ENCODE measurements at places on chromosomes 4 and X.
A peak's percentile ranks its signal among the peaks of the same experiment; 100 is the strongest.

DNA sequence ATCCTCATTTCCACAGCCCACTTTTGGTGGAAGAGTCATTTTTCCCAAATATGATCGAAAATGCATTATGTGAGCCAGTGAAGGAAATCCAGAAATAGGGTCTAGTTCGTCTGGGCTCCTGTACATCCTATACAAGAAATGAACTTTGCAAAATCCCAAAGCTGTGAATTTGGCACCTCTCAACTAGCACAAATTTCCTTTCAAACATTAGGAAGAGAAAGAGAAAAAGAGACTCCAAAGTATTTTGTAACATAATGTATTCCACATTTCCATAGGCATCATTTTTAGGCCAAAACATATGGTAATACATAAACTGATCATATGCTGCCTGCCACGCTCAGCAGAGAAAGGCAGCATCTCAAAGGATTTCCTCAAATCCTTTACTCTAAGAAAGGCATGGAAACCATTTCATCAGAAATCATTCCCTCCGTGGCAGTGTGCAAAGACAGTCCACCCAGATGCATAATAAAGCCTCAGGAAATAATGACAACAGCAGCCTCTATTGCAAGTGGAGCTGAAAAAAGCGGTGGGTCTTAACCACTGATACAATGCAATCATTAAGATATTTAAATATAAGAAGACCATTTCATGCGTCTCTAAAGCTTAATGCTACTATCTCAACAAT lies 56.8 kb downstream of the ANOS1 start:
- DNase-seq: no peak

GRCh38 chrX:151754047-151754429 lies 19.5 kb downstream of the CNGA2 start:
- DNase-seq: peak; percentile 65

DNA sequence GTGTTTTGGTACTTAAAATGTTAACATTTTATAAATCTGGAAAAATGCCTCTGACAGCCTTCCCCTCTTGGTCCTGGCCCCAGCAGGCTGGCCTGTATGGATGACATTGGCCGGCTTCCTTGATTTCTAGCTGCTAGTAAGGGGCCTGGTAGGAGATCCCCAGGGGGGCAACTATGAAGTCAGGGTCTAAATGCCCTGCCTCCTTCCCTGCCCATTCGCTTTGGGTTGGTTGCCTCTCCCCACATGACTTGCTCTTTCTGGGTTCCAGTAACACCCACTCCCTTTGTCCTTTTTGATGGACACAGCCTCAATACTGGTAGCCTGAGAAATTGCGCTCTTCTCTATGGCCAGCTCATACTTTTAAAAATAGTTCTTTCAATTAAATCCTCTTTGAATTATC lies 78.0 kb upstream of the MAD2L1 start:
- no peak for DNase-seq

DNA sequence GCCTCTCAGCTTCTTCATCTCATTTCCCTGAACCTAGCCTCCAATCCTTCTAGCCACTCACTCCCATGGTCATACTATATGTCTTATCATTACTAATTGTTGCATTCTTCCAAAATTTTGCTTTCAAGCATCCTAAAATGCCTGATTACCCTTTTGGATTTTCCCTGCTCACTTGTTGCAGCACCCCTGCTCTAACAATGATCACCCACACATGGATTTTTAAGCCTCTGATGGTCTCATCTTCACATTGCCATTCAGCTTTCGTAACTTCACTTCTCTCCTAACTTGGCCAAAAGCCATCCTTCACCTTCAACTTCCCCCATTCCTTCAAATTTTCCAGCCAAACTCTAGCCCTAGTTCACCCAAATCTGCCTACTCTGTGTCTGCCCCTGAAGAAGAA lies 33.8 kb upstream of the MGST2 start:
- no peak for DNase-seq

DNA sequence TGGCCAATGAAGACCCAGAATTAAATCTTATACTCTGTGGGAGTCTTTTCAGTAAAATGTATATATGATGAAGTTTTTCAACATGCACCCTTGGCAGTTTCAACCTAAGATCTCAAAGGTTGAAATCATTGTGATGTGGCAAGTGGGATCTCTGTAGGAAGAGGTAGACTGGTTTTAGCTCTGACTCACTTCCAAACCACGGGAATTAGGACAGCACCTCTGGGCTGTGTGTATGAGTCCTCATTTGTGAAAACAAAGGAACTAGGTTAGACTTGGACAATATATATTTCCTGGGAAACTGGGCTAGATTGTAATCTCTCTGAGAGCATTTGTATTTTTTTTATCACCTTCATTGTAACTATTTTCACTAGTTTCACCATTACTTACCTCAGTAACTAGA lies 333.0 kb downstream of the ADGRL3 start:
- no peak for DNase-seq

DNA sequence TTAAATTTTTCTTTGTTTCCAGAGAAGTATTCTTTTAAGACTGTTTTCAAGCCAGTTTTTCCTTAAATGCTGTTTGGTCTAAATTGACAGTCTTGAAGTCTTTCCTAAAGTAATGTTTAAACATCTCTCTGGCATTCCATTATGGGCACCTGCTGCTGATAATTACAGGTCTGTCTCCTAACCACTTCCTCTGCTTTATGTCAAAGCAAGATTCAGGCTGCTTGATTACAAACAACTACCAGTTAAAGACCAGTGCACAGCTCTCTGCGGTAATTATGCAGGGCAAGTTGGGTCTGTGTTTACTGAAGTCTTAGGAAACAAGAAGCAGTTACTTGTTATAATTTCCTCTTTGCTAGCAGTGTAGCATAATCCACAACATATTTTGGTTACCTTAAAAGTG lies 17.6 kb downstream of the UNC5C start:
- DNase-seq: no peak

- DNase-seq: no peak
These were observed 22.3 kb upstream of the RNF150 start for GRCh38 chr4:141155586-141155985.

DNA sequence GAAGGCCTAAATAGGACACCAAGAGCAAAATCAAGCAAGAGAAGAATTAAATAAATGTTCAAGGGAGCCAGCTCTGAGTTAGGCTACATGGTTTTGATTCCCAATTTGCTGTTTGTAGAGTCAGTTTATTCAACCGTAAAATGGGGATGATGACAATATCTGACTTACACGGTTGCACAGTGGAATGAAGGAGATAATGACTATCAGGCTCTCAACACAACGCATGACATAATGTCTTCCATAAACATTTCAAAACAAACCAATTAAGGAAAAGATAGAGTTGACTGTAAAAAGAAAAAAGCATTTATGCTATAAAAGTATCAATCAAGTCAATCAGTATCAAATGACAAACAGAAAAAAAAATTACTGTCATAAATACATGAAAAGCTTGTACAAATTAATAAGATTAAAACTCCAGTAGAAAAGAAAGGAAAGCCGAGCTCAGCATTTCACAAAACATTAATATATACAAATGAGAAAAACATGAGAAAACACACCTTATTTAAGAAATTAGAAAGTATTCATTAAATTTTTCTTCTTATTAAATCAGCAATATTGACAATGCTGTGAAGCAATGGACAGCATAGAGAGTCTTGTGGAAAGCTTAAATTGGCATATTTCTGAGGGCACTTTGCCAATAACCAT lies 179.0 kb downstream of the SCFD2 start:
- DNase-seq: no peak

DNA sequence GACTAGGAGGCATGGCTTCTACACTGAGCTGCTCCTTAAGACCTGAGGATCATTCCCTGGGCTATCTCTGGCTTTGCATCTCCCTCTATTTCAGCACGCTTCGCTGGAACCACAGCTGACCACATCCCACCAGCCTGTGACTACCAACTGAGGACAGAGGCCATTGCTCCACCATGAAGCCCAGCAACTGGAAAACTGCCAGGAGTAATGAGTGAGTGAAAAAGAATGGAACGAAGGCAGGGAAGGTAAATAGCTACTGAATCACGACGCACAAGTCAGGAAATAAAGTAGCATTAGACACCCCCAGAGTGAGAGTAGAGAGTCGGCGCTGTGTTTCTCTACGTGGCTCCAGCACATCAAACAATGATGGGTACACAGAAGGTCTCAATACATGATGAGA lies 314.7 kb downstream of the LDB2 start:
- DNase-seq: no peak

DNA sequence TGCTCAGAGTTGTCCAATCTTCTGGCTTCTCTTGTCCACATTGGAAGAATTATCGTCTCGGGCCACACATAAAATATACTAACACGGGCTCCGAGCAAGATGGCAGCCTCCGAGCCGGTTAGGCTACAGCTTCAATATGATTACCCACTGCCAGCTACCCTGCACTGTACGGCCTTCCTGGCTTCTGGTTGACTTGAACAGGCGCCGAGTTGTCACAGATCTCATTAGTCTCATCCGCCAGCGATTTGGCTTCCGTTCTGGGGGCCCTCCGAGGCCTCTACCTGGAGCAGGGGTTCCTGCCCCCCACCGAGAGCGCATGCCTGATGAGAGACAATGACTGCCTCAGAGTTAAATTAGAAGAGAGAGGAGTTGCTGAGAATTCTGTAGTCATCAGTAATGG lies 101.2 kb upstream of the NUDT6 start:
- no peak for DNase-seq

GRCh38 chrX:41064018-41064417 lies 21.2 kb upstream of the USP9X start:
- DNase-seq: no peak

DNA sequence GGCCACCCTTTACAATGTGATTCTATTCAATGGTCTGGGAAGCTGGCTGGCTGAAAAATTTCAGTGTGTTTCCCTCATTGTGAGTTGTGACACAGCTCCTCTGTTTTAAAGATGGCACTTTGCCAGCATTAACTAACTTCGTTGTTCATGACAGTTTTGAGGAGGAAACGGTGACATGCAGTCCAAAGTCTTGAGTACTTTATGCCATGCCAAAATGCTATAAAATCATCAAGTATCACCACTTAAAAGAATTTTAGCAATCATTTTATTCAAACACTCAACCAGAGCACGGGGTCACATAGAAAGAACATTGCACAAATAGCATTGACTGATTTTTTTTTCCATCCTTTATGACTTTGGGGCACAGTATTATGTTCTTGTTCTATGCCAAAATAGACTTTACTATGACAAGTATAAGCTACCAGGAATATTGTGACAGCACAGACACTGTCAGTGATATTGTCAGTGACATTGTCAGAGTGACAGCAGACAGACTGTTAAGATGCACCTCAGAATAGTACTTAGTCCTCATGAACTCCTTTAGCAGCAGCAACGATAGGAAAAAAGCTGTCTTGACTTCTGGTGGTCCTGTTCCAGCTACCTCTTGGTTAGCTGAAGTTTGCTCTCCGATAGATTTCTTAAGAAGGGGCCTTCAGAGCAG lies 46.7 kb downstream of the CXCL13 start:
- DNase-seq: no peak

DNA sequence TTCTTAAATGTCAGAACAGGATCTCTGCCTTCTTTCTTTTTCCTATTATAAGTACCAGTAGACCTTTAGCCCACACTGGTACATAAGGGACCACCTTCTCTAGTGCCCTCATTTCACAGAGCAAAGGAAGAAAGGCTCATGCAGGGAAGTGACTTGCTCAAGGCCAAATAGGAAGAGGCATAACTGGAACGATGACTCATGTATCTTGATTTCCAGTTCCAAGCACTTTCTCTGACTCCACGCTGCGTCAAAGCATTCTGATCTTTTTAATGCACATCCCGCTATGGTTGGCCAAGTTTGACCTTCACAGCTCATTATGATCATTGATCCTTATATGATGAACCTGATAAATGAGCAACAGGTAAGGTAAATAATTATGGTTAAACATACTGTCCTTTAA lies 542.0 kb downstream of the GBA3 start:
- no peak for DNase-seq

GRCh38 chrX:24661292-24661691 lies 14.1 kb upstream of the PCYT1B start:
- no peak for DNase-seq

DNA sequence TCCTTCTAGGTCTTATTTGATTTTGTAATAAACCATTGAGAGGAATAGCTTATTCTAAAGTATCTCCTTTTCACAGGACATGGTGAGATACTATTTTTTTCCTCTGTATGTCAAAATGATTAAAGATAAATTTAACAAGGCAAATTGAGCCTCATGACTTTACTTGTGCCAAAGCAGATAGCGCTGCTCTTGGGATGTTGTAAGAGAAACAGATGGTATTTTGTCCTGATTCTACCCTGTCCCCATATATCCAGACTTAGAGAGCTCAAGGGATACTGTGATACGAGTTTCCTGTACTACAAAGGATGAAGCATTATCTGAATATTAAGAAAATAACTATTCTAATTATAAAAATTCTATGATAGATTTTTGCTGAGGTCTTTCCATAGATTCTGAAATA lies 34.0 kb downstream of the EMCN start:
- no peak for DNase-seq

DNA sequence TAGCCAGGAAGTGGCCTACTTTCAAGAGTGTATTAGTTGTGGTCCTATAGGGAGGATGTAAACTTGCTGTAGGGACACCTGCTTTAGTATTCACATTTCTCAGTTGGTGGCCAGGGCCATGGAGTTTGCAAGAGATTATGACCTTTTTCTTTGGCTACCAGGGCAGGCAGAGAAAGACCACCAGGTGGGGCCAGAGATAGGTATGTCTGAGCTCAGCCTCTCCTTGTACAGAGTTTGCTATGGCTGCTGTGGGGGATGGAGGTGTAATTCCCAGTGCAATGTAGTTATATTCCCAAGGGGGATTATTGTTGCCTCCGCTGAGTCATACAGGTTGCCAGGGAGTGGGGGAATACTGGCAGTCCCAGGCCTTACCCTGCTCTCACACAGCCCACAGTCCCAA lies 26.3 kb upstream of the DACH2 start:
- DNase-seq: no peak

- DNase-seq: no peak
These were observed 100.9 kb downstream of the LIMCH1 start for GRCh38 chr4:41638866-41639265.

- no peak for DNase-seq
These were observed 132.8 kb upstream of the GPR101 start for GRCh38 chrX:137166591-137166990.

- no peak for DNase-seq
These were observed 652 bp downstream of the SMIM9 start for GRCh38 chrX:154833746-154834274.

DNA sequence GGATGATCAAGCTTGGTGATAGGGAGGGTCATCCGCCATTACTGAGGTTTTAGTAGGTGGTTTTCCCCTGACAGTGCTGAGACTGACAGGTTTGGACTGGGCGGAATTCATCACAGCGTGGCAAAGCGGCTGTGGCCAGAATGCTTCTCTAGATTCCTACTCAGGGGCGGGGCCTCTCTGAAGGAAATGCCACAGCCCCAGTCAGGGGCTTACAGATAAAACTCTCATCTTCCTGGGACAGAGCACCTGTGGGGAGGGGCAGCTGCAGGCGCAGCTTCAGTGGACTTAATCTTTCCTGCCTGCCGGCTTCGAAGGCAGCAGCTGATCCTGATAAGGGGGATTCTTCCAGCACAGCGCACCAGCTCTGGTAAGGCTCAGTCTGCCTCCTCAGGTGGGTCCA lies 316.7 kb downstream of the RPA4 start:
- no peak for DNase-seq

DNA sequence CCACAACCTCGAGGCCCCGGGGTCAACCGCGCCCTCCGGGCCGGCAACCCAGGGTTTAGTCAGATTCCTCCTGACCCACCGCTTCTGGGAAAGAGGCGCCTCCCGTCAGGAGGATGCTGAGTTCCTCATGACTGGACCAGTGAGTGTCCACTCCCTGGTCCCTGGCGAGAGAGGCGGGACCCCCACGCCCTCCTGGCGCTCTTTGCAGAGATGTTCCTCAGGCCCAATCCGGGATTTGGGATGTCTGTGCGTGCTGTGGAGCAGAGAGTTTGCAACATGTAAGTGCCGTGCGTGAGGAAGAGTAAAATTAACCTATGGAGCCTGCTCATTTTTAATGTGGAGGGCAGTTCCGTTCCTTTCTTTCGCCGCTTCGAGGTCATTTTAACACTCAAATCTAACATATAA lies 824 bp upstream of the UGDH start:
- no peak for DNase-seq

Measured in mesenteric fat pad (tissue), 1 donor.